ENCODE measurements at places on chromosomes 16 and 17. TPM values are rescaled to one million over a fixed set of nuclear protein-coding genes. Genes with fewer than 3 reads are reported as not detected.

GRCh38 chr17:42853004-42853403 lies 2.0 kb downstream of the AOC3 start:
- peak; percentile 46 for DNase-seq

DNA sequence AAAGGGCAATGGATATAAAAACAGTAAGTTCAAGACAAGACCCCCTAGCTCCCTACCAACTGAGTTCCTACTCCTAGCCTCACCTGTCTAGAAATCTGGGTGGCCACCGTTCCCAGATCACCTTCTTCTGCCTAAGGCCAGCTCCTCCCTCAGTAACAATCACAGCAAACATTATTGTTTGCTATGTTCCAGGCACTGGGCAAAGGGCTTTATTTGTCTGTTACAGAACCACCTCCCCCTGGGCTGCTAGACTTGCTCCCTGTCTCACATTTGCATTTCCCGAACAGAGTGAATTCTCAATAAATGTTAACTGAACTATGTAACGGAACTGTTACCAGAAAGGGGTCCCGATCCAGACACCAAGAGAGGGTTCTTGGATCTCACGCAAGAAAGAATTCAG lies 6.8 kb downstream of the LRRC3C start:
- DNase-seq: no peak

GRCh38 chr17:13775450-13775849 lies 173.7 kb upstream of the HS3ST3A1 start:
- no peak for DNase-seq

- peak; percentile 66 for DNase-seq
Observed at GRCh38 chr17:19250421-19251173, 13.4 kb downstream of the EPN2 start.

GRCh38 chr16:20023190-20023589 lies 50.5 kb downstream of the GPR139 start:
- DNase-seq: no peak

GRCh38 chr17:18850679-18851078 lies 7.3 kb upstream of the PRPSAP2 start:
- DNase-seq: no peak

- DNase-seq: no peak
Observed at GRCh38 chr16:77812856-77813500, 24.6 kb downstream of the VAT1L start.

CDRT15 gene
- not detected for total RNA-seq

HIC1 gene
- 85.0 TPM for total RNA-seq

EFNB3 gene
- total RNA-seq: 0.53 TPM

TP53TG3 gene
- not detected for total RNA-seq

PLLP gene
- 121 TPM for total RNA-seq
